Stimulated activated CD8-positive, alpha-beta memory T cell treated with anti-CD3 and anti-CD28 coated beads, Interleukin-4, amount 100 ng/mL, for 4 hours (primary cell): ENCODE measurements at places on chromosomes 5 and 9.

GRCh38 chr5:43432486-43433375 lies 20.5 kb upstream of the CCL28 start:
- DNase-seq, result no peak

- no peak for DNase-seq
These were observed 72.7 kb downstream of the SMIM23 start for GRCh38 chr5:171858303-171858702.

GRCh38 chr9:133560311-133560710 lies 25.8 kb downstream of the ADAMTSL2 start:
- DNase-seq, result no peak

DNA sequence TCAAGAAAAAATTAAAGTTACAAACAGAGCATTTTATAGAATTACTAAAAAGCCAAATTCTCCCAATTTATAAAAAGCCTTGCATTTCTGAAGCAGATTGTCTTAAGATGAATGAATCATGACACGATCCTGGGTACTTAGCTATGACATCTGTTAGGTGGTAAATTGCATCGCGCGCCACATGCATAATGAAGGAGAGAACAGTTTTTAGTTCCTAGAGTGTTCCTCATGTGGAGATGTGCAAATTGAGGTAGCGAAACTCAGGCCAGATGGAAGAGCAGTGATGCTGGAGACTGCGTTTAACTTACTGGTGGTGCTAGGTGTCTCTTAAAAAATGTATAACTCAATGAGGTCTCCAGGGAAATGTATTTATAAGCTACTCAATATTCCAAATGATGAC lies 516.1 kb downstream of the EFNA5 start:
- DNase-seq, result no peak

- DNase-seq, result no peak
These were observed 41.0 kb upstream of the ANGPTL2 start for GRCh38 chr9:127163409-127163808.

DNA sequence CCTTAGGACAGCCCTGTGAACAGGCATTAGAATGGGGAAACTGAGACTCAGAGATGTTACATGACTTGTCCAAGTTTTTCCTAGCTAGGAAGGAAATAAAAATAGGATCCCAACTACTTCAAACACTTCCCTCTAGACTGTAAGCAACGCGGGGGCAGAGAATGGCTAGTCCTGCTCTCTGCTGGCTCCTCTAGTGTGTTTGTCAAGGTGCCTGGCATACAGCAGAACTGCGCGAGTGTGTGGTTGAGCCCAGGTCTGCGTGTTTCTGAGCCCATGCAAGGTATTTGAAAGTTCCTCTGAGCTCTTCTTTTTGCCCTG lies 152.5 kb downstream of the MACROH2A1 start:
- no peak for DNase-seq

GRCh38 chr9:97571664-97572063 lies 61.5 kb downstream of the TSTD2 start:
- DNase-seq, result no peak

DNA sequence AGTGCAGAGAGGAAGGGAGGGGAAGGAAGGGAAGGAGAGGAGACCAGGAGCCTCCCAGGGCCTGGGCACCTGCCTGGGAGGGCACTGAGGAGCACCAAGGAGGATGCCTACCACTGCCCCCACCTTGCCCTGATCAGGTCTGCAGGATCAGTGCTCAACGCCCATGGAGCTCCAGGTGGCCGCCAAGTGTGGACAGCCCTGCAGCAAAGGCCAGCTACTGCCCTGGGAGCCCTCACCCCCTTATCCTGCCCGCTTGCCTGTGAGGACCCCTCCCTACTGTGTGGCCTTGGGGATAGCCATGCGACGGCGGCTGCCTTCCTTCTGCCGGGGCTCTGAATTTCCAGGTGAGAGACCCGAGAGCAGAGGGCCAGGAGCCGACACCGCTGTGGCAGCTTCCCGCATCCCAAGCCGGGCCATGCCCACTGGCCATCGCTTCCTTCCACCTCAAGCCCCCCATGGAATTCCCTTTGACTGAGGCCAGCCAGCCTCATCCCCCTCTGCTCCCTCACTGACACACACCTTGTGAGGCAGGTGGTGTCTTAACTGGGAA lies 12.4 kb downstream of the ADAMTS2 start:
- DNase-seq, result no peak

DNA sequence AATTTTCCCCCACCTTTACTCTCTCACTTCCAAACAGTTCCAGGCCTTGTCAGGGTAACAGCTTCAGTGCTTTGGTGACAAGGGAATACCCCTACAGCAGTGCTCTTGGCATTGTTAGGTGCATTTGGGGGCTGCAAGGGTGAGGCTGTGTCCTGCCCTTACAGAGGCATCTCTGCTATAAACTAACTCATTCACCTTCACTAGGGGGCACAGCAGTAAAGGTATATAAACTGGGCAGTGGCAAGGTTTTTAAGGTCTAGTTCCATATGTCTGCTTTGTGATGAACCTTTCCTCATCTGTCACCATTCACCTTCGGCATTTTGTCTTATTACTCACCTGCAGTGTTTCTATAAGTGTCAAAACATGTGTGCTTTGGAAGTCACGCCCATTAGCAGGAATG lies 79.1 kb upstream of the GPR151 start:
- no peak for DNase-seq

- DNase-seq, result no peak
These were observed 5.8 kb upstream of the IL4 start for GRCh38 chr5:132667761-132668705.

GRCh38 chr9:16307626-16308195 lies 562.8 kb downstream of the BNC2 start:
- DNase-seq, result no peak

DNA sequence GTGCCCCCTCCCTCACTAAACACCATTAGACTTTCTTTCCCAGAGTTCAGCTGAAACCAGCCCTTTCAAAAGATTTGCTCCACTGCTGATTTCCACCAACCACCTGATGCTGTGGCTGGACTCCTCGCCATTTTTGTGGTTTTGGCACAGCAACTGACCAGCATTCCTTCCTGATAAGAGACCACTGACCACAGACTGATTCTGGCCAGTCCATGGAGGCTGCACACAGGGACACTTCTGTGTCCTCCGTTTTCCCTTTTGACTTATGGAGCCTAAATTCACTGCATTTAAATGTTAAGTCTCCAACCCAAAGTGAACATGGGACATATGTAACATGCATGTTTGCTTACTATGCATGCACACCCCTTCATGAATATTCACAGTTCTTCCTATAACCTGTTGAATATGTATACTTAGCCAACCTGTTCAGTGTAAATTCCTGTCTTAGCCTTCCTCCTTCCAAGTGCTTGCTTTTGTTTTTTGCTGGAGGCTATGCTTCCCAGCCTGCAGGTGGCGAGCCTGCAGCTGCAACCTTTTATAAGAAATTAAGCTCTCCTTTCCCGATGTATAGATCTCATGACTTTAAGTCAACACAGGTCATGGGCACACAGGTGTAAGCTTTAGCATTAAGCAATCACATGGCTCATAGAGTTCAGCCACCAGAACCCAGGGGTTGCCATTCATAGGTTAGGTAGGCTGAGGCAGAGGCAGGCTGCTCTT lies 78.7 kb downstream of the ACTL7B start:
- DNase-seq, result no peak

DNA sequence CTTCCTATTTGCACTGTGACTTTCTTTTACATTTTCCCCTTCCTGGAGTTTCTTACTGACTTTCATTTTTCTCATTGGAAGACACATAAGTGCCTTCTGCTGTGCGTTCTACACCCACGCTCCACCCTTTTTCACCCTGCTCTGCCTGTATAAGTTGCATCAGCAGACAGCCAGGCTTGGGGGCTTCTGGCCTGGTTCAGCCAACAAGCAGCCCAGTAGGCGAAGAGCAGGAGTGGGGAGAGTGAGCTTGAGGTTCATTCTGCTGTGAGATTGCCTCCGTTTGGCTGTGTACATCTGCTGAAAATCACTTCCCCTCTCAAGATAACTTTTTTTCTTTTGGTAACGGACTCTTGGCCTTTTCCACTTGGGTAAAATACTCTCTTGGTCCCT lies 38.4 kb downstream of the RASGRF2 start:
- no peak for DNase-seq

DNA sequence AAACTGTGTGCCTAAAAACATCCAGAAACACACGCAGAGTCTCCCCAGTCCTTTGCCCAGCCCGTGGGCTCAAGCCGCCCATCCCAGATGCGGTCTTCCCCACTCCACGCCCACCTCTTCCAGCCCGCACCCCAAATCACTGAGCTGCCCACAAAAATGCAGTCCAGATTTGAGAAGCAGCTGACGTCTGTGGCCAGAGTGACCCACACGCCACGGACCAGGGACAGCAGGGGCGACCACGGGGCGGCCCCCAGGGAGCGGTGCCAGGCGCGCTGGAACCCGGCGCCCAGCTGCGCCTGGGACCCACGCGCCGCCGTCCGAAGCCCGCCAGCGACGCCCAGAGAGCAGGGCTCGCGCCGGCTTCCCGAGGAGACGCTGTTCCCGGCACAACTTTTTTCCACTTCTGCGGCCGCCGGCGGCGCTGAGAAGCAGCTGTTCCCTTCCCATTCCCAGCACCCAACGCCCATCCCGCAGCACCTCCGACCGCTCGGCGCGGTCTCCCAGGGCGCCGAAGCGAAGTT lies 674 bp downstream of the LHFPL2 start:
- no peak for DNase-seq

DNA sequence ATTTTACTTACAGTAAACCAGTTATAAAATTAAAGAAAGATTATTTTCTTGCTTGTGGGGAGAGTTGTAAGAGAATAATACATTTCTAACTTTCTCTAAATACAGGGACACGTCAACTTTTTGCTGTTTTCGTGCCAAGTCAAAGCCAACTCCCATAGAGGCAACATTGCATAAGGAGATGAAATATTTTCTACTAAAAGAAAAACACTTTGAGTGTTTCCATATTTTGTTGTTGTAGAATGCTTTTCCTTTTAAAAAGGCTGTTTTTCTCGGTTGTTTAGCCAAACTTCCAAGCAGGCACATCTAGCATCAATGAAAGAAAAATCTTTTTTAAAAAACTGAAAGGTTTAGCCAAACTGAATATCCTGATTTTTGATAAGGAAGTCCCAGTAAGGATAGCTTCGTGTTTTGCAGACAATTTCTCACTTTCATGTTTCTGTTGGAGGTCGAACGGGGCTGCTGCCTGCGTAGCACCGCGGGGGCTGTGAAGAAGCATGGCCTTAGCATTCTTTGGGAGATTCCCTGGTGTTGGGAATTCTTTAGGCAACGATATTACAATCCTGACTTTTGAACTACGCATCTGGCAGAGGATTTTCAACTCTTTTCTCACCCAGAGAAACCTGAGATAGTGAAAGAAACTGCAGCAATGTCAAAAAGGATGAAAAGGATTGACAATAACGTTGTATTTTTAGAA lies 108.1 kb upstream of the FBXL7 start:
- no peak for DNase-seq

- peak; percentile 83 for DNase-seq
These were observed 12.7 kb downstream of the STK10 start for GRCh38 chr5:172175263-172175719.

GRCh38 chr5:59569158-59569557 lies 324.4 kb downstream of the PDE4D start:
- no peak for DNase-seq

DNA sequence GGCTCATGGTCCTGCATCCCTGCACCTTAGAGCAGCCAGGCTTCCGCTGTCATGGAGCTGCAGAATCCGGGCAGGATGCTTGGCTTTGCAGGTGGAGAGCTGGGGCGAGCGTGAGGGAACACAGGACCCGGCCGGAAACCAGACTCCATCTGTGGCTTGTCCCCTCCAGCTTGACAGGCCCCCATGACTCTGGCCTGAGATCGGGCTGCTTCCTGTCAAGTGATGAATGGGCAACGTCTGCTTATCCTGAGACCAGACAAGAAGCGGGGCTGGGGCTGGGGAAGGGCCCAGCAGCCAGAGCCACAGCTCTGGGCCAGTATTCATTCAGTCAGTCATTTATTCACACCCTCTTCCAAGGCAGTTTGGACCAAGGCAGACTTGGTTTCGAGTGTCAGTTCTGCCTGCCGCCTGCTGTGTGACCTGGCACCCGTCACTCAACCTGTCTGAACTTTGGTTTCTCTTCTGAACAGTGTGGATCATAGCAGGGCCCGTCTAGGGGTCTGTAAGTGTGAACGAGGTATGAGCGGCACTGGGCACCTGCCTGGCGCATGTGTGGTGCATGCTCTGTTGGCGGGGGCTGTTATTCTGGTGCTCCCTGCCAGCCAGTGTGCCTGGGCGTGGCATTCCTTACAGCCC lies 37.5 kb downstream of the NEK6 start:
- no peak for DNase-seq

GRCh38 chr5:123180178-123180577 lies 91.1 kb downstream of the PRDM6 start:
- DNase-seq, result no peak

GRCh38 chr5:10712574-10713366 lies 48.3 kb downstream of the DAP start:
- DNase-seq, result no peak

DNA sequence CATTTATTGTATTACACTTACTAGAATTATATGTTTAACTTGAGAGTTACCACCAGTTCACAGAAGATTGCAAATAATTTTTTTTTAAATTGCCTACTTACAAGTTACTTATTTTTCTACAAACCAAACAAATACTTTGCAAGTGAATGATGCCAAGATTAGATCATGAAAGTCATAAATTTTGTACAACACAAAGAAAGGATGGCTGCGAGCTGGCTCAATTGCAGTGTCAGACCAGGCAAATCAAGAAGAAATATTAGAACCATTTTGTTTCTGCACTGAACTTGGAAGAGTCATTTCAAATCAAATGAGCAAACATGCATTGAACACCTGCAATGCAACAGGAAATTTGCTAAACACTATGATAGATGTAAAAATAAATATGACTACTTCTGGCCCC lies 97.3 kb downstream of the PLCXD3 start:
- DNase-seq, result no peak

DNA sequence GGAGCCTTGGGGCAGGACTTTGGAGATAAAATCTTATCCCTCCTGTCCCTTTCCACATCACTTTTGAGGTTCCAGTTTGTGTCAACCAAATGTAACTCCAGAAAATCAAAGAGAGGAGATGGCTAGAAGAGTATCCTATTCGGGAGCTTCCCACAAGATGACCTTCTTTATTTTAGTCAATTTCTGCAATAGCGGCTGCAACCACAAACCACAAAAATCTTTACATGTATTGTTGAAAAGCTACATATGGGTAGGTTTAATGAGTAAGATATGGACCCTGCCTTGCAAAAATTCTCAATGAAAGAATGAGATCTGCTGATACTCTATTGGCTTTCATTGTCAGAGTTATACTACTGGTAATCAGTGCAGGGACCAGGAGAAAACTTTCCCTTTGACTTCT lies 92.2 kb upstream of the MAMDC2 start:
- DNase-seq, result no peak

- no peak for DNase-seq
These were observed 121.2 kb upstream of the PTPN3 start for GRCh38 chr9:109619310-109619709.

- no peak for DNase-seq
These were observed 272.2 kb downstream of the FSTL4 start for GRCh38 chr5:133340002-133340755.

GRCh38 chr5:171820561-171820960 lies 34.9 kb downstream of the SMIM23 start:
- no peak for DNase-seq

GRCh38 chr5:91562922-91563321 lies 179.8 kb upstream of the ARRDC3 start:
- no peak for DNase-seq

DNA sequence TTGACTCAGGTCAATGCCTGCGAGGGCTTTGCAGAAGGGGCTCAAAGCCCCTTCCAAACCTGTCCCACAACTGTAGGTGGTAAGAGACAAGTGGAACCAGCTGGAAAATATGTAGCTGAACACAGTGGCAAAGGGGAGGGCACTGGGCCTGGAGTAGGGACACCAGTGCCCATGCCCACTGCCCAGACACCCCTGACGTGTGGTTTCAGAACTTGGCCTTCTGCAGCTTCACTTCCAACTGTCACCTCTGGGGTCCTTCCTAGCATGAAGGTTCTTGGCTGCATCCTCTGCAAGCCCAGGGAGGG lies 233.1 kb upstream of the IRX1 start:
- no peak for DNase-seq
